ENCODE measurements at places on chromosomes 1 and 21.
A peak's percentile ranks its signal among the peaks of the same experiment; 100 is the strongest.

DNA sequence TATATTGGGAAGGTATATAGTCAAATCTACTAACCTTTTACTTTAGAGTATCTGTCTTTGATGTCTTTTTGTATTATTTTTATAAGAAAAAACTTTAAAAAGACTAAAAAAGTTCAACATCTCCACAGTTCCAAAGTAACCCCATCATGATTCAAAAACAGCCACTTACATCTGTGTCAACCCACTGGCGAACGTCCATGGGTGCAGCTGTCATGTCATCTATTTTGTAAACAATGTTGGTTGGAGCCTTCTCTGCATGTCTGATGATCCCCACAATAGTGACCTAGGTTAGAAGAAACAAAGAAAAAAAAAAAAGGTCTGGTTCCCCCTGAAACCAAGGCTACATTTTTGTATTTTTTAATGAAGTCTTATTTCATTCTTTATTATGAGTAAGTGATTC, 28.0 kb upstream of the SMPDL3B start:
- DNase-seq = no peak

- DNase-seq = no peak
These were observed 27.6 kb downstream of the CSMD2 start for GRCh38 chr1:34137411-34137810.

DNA sequence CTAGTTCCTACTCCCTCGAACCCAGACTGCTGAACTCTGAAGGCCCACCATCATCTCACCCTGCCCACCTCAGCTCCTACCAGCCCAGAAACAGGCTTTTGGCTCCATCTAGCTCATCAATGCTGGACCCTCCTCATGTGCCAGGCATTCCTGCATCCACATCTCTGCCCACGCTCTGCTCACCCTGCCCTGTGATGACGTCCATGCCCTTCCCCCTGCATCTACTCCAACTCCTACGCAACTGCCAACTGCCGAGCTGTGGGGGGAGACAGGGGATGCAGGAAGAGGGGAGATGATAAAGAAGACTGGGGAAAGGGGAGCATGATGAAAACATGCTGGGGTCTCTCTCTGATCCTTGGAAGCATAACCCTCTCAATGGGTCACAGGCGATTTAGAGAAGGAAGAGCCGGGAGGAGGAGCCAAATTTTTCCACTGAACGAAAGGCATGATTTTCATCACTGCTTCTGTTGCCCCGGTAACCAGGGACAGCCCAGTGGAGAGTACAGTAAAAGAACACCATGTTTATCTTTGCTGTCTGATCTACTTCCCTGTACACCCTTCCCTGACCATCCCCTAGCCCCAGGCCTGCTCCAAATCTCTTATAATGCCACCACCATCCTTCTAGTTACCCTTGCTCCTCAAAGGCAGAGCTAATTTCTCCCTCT, 44.3 kb downstream of the CD34 start:
- DNase-seq = no peak

DNA sequence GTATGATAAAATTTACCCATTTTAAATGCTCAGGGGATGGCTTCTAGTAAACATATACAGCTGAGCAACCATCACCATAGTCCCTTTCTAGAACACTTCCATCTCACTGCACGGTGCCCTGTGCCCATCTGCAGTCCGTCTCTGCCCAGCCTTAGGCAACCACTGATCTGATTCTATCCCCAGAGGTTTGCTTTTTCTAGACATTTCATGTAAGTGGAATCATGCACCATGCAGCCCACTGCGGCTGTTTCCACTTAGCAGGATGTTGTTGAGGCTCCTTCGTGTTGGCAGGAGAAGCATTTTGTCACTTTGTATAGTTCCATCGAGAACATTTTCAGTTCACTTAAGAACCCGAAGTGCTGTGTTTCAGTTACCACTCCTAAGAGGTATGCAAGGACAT, 27.8 kb upstream of the VAMP3 start:
- DNase-seq = no peak

DNA sequence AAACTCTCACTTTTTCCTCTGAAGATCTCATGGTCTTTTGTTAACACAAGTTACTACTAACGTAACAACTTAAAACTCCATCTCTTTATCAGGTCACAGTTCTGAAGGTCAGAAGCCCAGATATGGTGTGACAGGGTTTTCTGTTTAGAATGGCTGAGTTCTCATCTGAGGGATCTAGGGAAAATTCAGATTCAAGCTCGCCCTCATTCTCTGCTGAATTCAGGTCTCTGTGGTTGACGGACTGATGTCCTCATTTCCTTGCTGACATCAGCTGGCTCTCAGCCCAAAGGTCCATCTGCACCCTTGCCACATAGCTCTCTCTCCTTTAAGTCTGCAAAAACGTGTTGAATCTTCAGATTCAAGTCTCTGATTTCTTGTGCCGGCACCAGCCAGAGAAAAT, 6.1 kb upstream of the NTPCR start:
- no peak for DNase-seq

- peak; percentile 23 for DNase-seq
These were observed 8.7 kb upstream of the LGR6 start for GRCh38 chr1:202184750-202185460.

- DNase-seq = no peak
These were observed 172.8 kb upstream of the IRF2BP2 start for GRCh38 chr1:234782791-234783190.

DNA sequence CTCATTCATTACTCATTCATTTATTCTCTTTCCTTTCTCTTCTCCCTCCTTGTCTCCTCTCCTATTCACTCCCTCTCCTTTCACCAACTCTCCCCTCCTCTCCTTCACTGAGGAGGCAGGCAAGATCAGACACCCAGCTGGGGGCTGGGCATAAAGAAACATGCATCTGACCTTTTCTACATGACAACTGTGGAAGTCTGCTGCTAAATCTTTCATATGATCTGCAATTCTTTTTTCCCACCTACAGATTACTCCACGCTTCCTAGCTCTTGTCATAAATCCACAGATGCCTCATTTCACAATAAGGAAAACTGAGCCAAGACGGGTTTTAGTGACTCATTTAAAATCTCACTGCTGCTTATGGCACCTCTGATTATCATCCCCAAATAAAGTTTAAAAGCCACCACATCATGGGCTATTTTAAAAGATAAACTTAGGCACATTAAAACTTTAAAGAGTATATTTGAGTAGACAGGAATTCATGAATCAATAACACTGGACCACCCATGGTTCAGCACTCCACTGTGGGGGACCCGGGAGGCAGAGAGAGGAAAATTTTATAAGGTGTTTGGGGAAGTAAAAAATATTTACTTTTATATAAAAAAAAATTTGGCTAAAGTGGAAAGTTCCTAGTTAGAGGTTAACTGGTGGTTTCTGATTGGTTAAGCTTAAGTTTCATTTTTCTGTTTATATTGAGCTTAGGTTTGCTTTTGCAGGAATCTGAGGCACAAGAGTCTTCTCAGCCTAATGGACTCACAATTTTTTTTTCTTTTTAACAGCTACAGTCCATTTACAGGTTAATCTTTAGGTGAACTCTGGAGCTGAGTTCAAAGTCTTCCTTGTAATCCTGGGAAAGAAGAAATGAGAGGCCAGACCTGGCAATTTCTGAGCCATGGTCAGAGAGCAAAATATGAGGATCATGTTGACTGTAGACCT, 55.8 kb upstream of the DNAH14 start:
- no peak for DNase-seq

DNA sequence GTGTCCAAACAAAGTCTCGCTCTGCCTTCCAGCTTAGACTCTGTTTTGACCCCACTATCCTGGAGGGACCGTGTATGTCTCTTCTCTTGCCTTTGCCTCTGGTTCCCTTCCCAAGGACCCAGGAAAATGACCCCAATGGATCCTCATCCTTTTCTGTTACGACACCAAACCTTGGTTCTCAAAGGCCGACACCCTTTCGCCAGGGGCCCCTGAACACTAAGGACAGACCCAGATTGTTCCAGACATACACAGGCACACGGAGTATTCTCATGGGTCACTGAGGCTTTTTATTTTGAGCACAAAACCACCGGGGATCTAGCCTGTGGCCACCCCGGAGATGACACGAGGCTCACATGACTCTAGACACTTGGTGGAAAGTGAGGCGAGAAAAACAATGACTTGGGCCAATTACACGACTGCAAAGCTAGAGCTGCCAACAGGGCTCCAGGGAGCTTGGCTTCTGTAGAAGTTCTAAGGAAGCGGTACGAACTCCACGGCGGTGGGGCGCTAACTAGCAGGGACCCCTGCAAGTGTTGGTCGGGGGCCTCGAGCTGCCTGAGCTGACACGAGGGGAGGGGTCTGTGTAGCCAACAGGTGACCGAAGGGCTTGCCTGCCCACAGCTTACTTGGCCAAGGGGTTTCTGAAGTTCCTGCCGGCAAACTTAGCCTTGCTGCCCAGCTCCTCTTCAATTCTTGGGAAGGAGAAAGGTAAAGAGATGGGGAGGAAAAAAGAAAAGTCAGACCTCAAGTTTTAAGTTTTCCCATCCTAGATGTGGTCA, 17.6 kb downstream of the ENO1 start:
- DNase-seq = no peak

- no peak for DNase-seq
These were observed 112.8 kb downstream of the C1orf21 start for GRCh38 chr1:184499616-184500015.

GRCh38 chr1:97073169-97073568, 351.6 kb downstream of the PTBP2 start:
- DNase-seq = no peak

GRCh38 chr1:53408013-53408754, 51.0 kb upstream of the DMRTB1 start:
- no peak for DNase-seq

- DNase-seq = no peak
These were observed 89.3 kb upstream of the SGIP1 start for GRCh38 chr1:66444438-66445265.

- DNase-seq = no peak
These were observed 156.3 kb upstream of the C1orf87 start for GRCh38 chr1:60229821-60230220.

DNA sequence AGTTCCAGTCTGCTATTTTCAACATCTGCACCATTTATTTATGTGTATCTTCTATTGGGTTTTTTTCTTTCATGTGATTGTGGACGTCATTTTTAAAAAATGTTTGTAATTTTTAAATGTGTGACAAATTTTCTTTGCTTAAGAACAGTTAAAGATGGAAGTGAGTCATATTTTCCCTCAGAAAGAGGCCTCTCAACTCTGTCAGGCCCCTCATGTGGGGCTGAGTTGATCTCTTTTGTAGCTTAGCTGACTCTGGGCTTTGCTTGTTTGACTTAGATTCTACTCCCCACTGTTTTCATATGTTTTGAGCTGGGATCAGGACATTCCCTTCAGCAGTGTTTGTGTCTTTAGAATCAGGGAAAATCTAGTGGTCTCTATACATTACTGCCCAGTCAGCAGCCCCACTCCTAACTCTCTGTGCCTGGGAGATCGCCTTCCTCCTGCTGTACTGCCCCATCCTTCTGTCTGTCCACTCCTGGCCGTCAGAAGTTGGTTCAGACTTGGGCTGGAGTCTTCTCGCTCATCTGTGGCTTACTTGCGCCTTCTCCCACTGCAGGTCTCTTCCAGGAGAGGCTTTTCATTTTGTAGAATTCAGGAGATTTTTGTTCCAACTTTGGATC, 137.4 kb downstream of the DYRK1A start:
- DNase-seq = no peak

DNA sequence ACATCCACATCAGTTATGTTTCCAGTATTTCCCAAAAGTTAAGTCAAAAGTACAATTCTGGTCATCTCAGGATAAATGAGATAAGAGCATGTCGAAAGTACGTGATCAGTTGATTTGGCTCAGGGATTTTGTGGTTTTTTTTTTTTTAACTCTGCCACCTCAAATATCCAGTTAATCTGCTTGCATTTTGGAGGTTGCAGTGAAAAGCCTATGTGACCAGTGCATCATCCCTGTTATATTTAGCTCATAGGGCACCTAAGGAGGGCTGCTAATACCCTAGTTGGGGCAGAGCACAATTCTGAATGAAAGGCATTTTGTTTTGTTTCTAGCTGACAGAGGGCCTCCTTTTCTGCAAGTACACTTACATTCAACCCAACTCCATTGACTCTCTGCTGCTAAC, 31.7 kb upstream of the RGS16 start:
- DNase-seq = no peak

DNA sequence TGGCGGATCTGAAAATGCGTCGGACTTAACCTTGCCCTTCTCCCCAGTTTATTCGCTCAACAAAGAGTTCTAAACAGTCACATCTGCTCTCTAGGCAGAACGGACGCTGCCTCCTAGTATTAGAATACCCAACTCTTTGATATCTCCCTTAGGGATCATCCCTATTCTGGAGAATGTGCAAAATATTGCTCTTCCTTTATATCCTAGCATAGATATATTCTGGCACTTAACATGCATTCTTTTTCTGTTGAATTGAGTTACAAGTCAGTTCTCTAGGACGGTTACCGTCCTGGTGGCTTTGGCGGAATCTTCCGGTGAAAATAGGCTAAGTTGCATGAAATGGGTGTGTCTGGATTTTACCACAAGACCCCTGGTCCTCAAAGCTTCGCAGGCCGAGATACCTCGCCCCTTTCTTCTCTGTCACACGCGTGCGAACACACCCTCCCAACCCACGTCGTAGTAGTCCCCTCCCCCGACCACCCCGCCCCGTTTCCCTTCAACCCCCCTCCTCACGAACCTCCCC, 501 bp upstream of the DNAJC6 start:
- no peak for DNase-seq

- no peak for DNase-seq
These were observed 77.8 kb upstream of the PRMT6 start for GRCh38 chr1:106978477-106979322.

- DNase-seq = no peak
These were observed at the start of gene CHIT1 for GRCh38 chr1:203229471-203230135. TSS of gene CHIT1 (minus strand) at chr1:203229673. CDS start at chr1:203229636, 37 bp downstream.

- no peak for DNase-seq
These were observed 5.0 kb downstream of the SUCO start for GRCh38 chr1:172537827-172538391.

GRCh38 chr1:209208648-209209047, 374.9 kb upstream of the CAMK1G start:
- DNase-seq = no peak

- DNase-seq = no peak
These were observed 231.5 kb upstream of the SNX7 start for GRCh38 chr1:98429965-98430443.

DNA sequence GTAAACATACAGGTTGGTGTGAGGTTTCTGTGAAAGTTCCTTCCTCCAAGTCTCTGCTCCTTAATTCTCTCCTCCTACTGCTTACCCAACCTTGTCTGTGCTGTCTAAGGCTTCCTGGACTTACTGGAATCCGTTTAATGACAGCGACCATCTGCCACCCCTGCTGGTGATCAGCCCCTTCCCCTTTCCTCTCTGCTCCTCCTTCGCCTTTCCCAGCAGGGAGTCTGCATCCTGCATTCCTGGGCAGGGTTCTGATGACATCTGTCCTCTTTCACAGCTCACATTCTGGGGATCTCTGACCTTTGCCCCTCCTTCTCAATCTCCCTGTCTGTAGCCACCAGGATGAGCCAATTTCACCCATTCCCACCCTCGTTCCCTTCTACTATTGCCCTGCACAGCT, 66.5 kb downstream of the KIRREL1 start:
- no peak for DNase-seq

GRCh38 chr21:16770266-16770665, 742.6 kb upstream of the CXADR start:
- DNase-seq = no peak

DNA sequence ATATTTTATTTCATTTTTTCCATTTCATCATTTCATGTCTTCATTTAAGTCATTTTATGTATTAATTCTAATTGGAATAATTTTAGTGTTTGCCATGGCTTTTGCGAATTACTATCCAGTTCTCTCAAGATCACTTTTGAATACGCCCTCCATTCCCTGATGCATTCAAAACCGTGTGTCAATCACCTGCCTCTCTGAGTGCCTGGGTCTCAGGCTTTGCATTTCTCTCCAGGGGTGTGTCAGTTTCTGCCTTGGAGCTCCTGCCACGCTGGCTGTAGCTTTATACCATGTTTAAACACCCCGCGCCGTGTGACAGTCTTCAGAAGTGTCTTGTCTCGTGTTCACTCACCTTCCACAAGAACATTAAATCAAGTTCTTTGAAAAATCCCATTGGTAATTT, 7.4 kb upstream of the DNMT3L start:
- DNase-seq = no peak

All from stimulated activated CD4-positive, alpha-beta T cell treated with anti-CD3 and anti-CD28 coated beads, Interleukin-1b, Interleukin-23, amount 100 ng/mL, for 1 hour (primary cell).